WTC11 (cell line): ENCODE measurements at places on chromosomes 16 and 17. TPM values are rescaled to one million over a fixed set of nuclear protein-coding genes. Genes with fewer than 3 reads are reported as not detected.
A peak's percentile ranks its signal among the peaks of the same experiment; 100 is the strongest.

- peaks cover 3% of the 10 kb centered on the region; the same call in 1 of the 2 replicates for H3K27me3 ChIP-seq
- H3K36me3 ChIP-seq: no peaks in the 10 kb centered on the region
- H3K4me1 ChIP-seq: peaks cover 7% of the 10 kb centered on the region; the same call in 1 of the 2 replicates
- no peak overlapping the region for H3K27ac ChIP-seq
- no peak overlapping the region for H3K4me3 ChIP-seq
Measured at GRCh38 chr16:29761882-29762281, 16.1 kb upstream of the C16orf54 start.

Gene PPY
- total RNA-seq: not detected in 3 replicates

GRCh38 chr17:45128989-45129388 lies 3.3 kb downstream of the PLCD3 start:
- DNase-seq: no peak
- H3K36me3 ChIP-seq: no peaks in the 10 kb centered on the region
- H3K27me3 ChIP-seq: no peaks in the 10 kb centered on the region
- H3K27ac ChIP-seq: 0 out of 2 replicates have a peak overlapping the region, but pooled peaks have one; percentile 49
- peaks cover 21% of the 10 kb centered on the region for H3K4me1 ChIP-seq

Gene PAQR4
- 21.1 to 32.4 TPM (median 21.5 TPM) in 3 replicates for total RNA-seq

Gene IGSF6
- 0.25 TPM in 1 of 3 replicates, not detected in the others for total RNA-seq

GRCh38 chr16:53542283-53542682 lies 39.3 kb upstream of the AKTIP start:
- peaks cover 3% of the 10 kb centered on the region; the same call in 1 of the 2 replicates for H3K36me3 ChIP-seq
- no peak overlapping the region for H3K4me3 ChIP-seq
- no peaks in the 10 kb centered on the region for H3K27me3 ChIP-seq
- DNase-seq: peak; percentile 61
- H3K27ac ChIP-seq: no peak overlapping the region
- peaks cover 27% of the 10 kb centered on the region for H3K4me1 ChIP-seq

Gene SLC16A13
- total RNA-seq: 5.2 to 7.1 TPM (median 6.9 TPM) in 3 replicates

Gene TMEM106A
- 3.8 to 4.4 TPM (median 4.2 TPM) in 3 replicates for total RNA-seq

DNA sequence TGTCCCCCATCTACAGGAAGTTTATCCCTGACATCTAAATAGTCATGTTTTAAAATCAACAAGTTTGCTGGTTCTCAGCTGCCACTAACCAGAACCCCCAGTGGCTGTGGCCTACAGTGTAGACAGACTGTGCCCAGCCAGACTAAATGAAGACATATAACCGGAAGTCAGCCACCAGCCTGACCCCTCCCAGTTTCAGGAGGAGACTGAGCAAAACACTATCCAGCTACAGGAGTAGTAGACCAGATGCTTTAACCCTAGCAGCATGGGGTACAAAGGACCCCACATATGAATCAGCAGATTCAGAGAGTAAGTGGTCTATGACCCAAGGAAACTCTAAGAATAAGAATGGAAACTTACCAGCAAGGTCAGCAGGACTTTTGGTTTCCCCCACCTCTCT lies 83.4 kb downstream of the HIC1 start:
- DNase-seq: no peak
- H3K4me3 ChIP-seq: peak overlapping the region; percentile 39; the same call in 1 of the 2 replicates
- peak overlapping the region; percentile 94 for H3K27ac ChIP-seq
- H3K4me1 ChIP-seq: peaks cover 38% of the 10 kb centered on the region
- no peaks in the 10 kb centered on the region for H3K27me3 ChIP-seq

GRCh38 chr17:45702666-45703266 lies 81.4 kb upstream of the CRHR1 start:
- no peaks in the 10 kb centered on the region for H3K36me3 ChIP-seq
- H3K4me1 ChIP-seq: peaks cover 6% of the 10 kb centered on the region
- no peak overlapping the region for H3K4me3 ChIP-seq

Gene NPIPB6
- total RNA-seq: 0.83 to 2.6 TPM (median 2.5 TPM) in 3 replicates

- no peak overlapping the region for H3K4me3 ChIP-seq
- H3K27me3 ChIP-seq: no peaks in the 10 kb centered on the region
- no peak for DNase-seq
- H3K27ac ChIP-seq: no peak overlapping the region
Measured at GRCh38 chr16:23771642-23772041, 16.8 kb downstream of the CHP2 start.

- H3K27me3 ChIP-seq: no peaks in the 10 kb centered on the region
- peaks cover 46% of the 10 kb centered on the region for H3K4me1 ChIP-seq
- peak overlapping the region; percentile 3; the same call in 1 of the 2 replicates for H3K27ac ChIP-seq
Measured at GRCh38 chr16:49810831-49811230, 45.1 kb downstream of the ZNF423 start.

Gene CRYBA1
- total RNA-seq: not detected in 3 replicates

GRCh38 chr17:4899341-4900230 lies at the start of gene C17orf107:
TSS of gene C17orf107 (plus strand) at chr17:4899536. CDS start at chr17:4899763, 227 bp downstream.
- peak; percentile 84 for DNase-seq
- peak within 1 kb of the TSS; percentile 84; the same call in 1 of the 2 replicates for H3K27ac ChIP-seq
- peak within 1 kb of the TSS; percentile 81 for H3K4me3 ChIP-seq
- peaks cover 5% of the 10 kb centered on the region for H3K27me3 ChIP-seq

Gene EIF3C
- total RNA-seq: 728 to 868 TPM (median 730 TPM) in 3 replicates

DNA sequence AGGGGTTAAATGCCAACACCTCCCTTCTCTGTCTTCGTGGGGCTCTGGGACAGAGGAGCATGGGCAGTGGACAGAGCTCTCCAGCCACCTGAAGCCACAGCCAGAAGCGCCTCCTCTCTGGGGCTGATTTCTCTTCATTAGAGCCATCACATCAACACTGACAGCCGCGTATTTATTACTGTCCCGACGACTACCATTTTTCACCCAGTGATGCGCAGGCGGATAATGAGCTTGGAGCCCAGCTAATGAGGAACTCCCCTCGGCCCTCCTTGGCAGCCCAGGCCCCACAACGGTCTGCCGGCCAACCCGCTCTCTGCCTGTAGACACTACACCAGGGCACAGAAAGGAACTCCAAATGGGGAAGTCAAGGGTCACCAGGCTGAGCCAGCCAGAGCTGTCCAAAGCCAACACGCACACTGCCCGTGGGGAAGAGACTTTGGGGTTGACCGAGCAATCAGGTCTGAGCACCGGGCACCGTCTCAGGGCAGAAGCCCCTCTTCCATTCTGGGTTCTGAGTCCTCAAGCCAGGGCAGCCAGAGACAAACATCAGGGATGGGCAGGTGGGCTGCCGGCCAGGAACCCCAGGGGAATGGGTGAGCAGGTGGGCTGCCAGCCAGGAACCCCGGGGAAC lies 13.2 kb downstream of the SDK2 start:
- H3K4me1 ChIP-seq: peaks cover 28% of the 10 kb centered on the region
- H3K36me3 ChIP-seq: no peaks in the 10 kb centered on the region
- no peaks in the 10 kb centered on the region for H3K27me3 ChIP-seq
- DNase-seq: no peak

Gene GINS2
- total RNA-seq: 35.5 to 38.4 TPM (median 38.0 TPM) in 3 replicates

GRCh38 chr16:48323783-48324775 lies 61.1 kb downstream of the SIAH1 start:
- H3K4me1 ChIP-seq: peaks cover 18% of the 10 kb centered on the region
- no peak overlapping the region for H3K4me3 ChIP-seq
- peaks cover 4% of the 10 kb centered on the region; the same call in 1 of the 2 replicates for H3K36me3 ChIP-seq
- no peak for DNase-seq

- H3K4me1 ChIP-seq: peaks cover 5% of the 10 kb centered on the region
- no peak for DNase-seq
- no peaks in the 10 kb centered on the region for H3K36me3 ChIP-seq
- H3K27ac ChIP-seq: no peak overlapping the region
Measured at GRCh38 chr17:82315703-82316358, 1.6 kb downstream of the CD7 start.

Gene HCFC1R1
- 76.0 to 84.0 TPM (median 83.2 TPM) in 3 replicates for total RNA-seq

Gene ATF7IP2
- 20.3 to 24.2 TPM (median 22.8 TPM) in 3 replicates for total RNA-seq

Gene RAB37
- 8.8 to 9.4 TPM (median 8.9 TPM) in 3 replicates for total RNA-seq

Gene FA2H
- 6.0 to 10.9 TPM (median 6.6 TPM) in 3 replicates for total RNA-seq

- peaks cover 38% of the 10 kb centered on the region for H3K36me3 ChIP-seq
- DNase-seq: no peak
- no peak overlapping the region for H3K4me3 ChIP-seq
- peaks cover 5% of the 10 kb centered on the region for H3K4me1 ChIP-seq
- H3K27ac ChIP-seq: no peak overlapping the region
- peaks cover 2% of the 10 kb centered on the region; the same call in 1 of the 2 replicates for H3K27me3 ChIP-seq
Measured at GRCh38 chr17:68611353-68612208, 10.4 kb upstream of the FAM20A start.

DNA sequence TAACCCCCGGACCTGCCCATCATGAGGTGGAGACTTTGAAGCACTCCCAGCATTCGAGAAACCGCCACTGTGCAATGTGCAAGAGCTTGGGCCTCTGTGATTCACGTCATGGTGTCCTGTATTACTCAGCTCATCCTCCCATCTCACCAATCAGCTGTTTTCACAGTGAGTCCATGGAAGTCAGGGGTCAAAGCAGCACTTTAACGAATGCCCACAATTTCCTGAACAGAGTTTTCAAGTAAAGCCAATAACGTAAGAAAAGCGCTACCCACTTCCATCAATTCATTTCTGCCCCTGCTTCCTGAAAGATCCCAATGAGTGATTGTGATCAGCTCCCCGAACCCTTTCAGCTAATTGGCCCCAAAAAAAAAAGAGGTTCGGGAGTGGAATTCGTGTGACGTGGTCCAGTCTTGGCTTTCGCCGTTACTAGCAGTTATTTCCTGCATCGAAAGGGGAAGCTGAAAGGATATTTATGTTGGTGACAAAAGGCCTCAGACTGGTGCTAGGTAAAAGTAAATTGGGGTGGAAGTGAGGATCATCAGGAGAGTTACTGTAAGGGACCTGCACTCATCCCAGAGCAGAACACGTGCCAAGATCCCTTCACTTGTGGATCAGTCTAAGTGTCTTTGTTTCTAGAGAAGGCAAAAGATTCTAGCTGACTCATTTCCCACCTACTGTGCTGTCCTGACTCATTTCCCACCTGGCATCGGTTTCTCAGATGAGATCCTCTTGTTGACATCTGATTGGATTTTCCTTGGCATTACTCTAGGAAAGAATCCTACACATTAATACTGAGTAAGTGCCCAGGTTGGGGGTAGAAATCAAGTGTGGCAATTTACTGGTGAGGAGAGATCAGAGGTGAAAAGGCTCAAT lies 136.7 kb upstream of the NUDT7 start:
- no peaks in the 10 kb centered on the region; the same call in 1 of the 2 replicates for H3K27me3 ChIP-seq
- H3K36me3 ChIP-seq: no peaks in the 10 kb centered on the region
- no peak for DNase-seq
- no peak overlapping the region for H3K4me3 ChIP-seq
- H3K4me1 ChIP-seq: peaks cover 28% of the 10 kb centered on the region

Gene RHBDL1
- total RNA-seq: 6.7 to 8.2 TPM (median 6.7 TPM) in 3 replicates

- no peak for DNase-seq
- no peaks in the 10 kb centered on the region for H3K36me3 ChIP-seq
- no peaks in the 10 kb centered on the region for H3K27me3 ChIP-seq
- H3K4me3 ChIP-seq: no peak overlapping the region
- no peak overlapping the region for H3K27ac ChIP-seq
- peaks cover 21% of the 10 kb centered on the region for H3K4me1 ChIP-seq
Measured at GRCh38 chr17:29205047-29205446, 24.8 kb upstream of the MYO18A start.

DNA sequence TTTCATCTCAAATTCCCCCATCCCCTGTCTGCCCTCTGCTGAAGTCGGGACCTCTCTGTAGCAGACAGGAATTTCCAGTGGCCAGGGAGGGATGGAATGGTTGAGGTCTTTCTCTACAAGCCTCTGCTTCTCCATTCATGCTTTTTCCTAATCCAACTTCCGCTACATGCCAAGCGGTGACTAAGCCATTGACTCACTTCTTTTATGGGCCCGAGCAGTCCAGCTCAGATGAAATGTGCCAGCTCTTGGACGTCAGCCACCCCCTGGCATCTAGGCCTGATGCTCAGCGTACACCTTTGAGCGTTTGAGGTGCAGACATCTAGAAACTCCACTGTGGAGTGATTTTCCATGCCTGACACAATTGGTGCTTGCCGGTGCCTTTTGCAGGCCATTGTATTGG lies 40.7 kb upstream of the GPR139 start:
- H3K27ac ChIP-seq: no peak overlapping the region; the same call in 1 of the 2 replicates
- no peak for DNase-seq
- no peaks in the 10 kb centered on the region for H3K36me3 ChIP-seq
- H3K4me3 ChIP-seq: no peak overlapping the region
- peaks cover 12% of the 10 kb centered on the region for H3K4me1 ChIP-seq
- H3K27me3 ChIP-seq: no peaks in the 10 kb centered on the region

DNA sequence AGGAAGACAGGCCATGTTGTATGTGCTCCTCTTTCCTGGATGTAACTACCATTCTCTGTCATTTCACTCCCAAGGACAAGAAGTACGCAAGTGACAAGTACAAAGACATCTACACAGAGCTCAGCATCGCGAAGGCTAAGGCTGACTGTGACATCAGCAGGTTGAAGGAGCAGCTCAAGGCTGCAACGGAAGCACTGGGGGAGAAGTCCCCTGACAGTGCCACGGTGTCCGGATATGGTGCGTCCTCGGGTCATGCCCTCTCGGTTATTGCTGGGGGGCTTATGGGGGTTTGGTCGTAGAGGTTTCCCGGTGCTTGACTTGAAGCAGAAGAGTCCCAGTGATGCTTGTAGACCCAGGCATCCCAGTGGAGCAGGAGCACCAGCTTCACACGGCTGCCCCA lies 29.0 kb downstream of the PLD6 start:
- H3K36me3 ChIP-seq: peaks cover 50% of the 10 kb centered on the region
- H3K27me3 ChIP-seq: no peaks in the 10 kb centered on the region
- H3K4me1 ChIP-seq: 0 out of 2 replicates have a peak, but pooled peaks cover 3% of the 10 kb centered on the region
- no peak overlapping the region for H3K4me3 ChIP-seq

GRCh38 chr17:4073983-4074830 lies 68.6 kb downstream of the ZZEF1 start:
- H3K4me1 ChIP-seq: no peaks in the 10 kb centered on the region
- H3K27me3 ChIP-seq: no peaks in the 10 kb centered on the region
- DNase-seq: no peak
- H3K4me3 ChIP-seq: no peak overlapping the region
- H3K36me3 ChIP-seq: peaks cover 28% of the 10 kb centered on the region

GRCh38 chr17:21212826-21213637 lies 929 bp downstream of the TMEM11 start:
- H3K4me1 ChIP-seq: peaks cover 38% of the 10 kb centered on the region
- peak overlapping the region; percentile 96 for H3K4me3 ChIP-seq
- DNase-seq: no peak
- H3K36me3 ChIP-seq: peaks cover 12% of the 10 kb centered on the region

- peaks cover 25% of the 10 kb centered on the region for H3K4me1 ChIP-seq
- DNase-seq: no peak
- no peak overlapping the region; the same call in 1 of the 2 replicates for H3K4me3 ChIP-seq
- H3K27me3 ChIP-seq: peaks cover 11% of the 10 kb centered on the region
Measured at GRCh38 chr17:50028736-50029120, 27.2 kb upstream of the ITGA3 start.

GRCh38 chr17:67403065-67403464 lies 26.0 kb downstream of the PITPNC1 start:
- peaks cover 41% of the 10 kb centered on the region for H3K4me1 ChIP-seq
- peaks cover 2% of the 10 kb centered on the region; the same call in 1 of the 2 replicates for H3K36me3 ChIP-seq
- no peak overlapping the region for H3K4me3 ChIP-seq
- H3K27ac ChIP-seq: peak overlapping the region; percentile 46; the same call in 1 of the 2 replicates
- H3K27me3 ChIP-seq: no peaks in the 10 kb centered on the region
- DNase-seq: no peak

Gene CYGB
- 3.6 to 5.3 TPM (median 5.1 TPM) in 3 replicates for total RNA-seq

GRCh38 chr17:73404246-73404645 lies 92.4 kb upstream of the CDC42EP4 start:
- H3K27me3 ChIP-seq: no peaks in the 10 kb centered on the region
- no peak for DNase-seq
- H3K36me3 ChIP-seq: 0 out of 2 replicates have a peak, but pooled peaks cover 3% of the 10 kb centered on the region
- no peak overlapping the region for H3K4me3 ChIP-seq
- no peak overlapping the region for H3K27ac ChIP-seq

GRCh38 chr17:39169101-39169500 lies 3.1 kb upstream of the ARL5C start:
- peaks cover 6% of the 10 kb centered on the region for H3K36me3 ChIP-seq
- no peak for DNase-seq
- peaks cover 55% of the 10 kb centered on the region for H3K27me3 ChIP-seq
